Uterine smooth muscle cell (primary cell): ENCODE measurements at places on chromosomes 1 and 21. TPM values are rescaled to one million over a fixed set of nuclear protein-coding genes. Genes with fewer than 3 reads are reported as not detected.

The MFSD2A gene
- 4.9 and 5.9 TPM in 2 replicates for total RNA-seq

The MPZ gene
- 0.87 and 1.00 TPM in 2 replicates for total RNA-seq

The TMEM54 gene
- total RNA-seq: 53.0 and 70.0 TPM in 2 replicates

The SPRR2A gene
- total RNA-seq: not detected in 2 replicates

The PGLYRP3 gene
- total RNA-seq: not detected in 2 replicates

The TIE1 gene
- 67.9 and 127 TPM in 2 replicates for total RNA-seq
